ENCODE measurements at places on chromosomes 1 and 21.
A peak's percentile ranks its signal among the peaks of the same experiment; 100 is the strongest.

GRCh38 chr1:52111492-52111891, 30.4 kb upstream of the ZFYVE9 start:
- no peak for DNase-seq

DNA sequence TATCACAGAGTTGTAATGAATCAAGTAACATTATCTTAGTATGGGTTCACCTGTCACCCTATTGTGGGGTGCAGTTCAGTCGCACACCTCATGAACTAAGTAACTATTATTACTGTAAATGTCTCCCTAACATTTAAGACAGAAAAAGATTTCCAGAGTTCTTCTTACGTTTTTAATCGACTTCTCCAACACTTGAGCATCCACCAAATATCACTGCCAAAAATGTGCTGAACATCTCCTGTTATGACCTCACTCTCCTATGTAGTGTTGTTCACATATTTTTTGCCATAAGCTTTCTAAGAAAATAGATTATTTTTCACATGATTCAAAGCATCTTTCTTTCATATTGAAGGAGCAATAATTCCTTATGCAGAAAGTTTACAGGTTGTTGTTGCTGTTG, 1.3 kb downstream of the TTLL7 start:
- no peak for DNase-seq

- DNase-seq: no peak
These were observed 141.8 kb downstream of the DISC1 start for GRCh38 chr1:231768416-231768815.

- no peak for DNase-seq
These were observed 1.3 kb downstream of the CRYZ start for GRCh38 chr1:74731399-74732052.

- DNase-seq: no peak
These were observed 14.1 kb upstream of the VWA5B1 start for GRCh38 chr1:20276485-20277159.

- DNase-seq: no peak
These were observed 11.9 kb downstream of the RCSD1 start for GRCh38 chr1:167641786-167642500.

- DNase-seq: no peak
These were observed 70.6 kb upstream of the PAXBP1 start for GRCh38 chr21:32842146-32842545.

- no peak for DNase-seq
These were observed 9.2 kb downstream of the CAP1 start for GRCh38 chr1:40049725-40050124.

GRCh38 chr1:224435318-224435763, 744 bp upstream of the WDR26 start:
- DNase-seq: peak; percentile 51

- DNase-seq: no peak
These were observed 171.8 kb downstream of the TOMM20 start for GRCh38 chr1:234956821-234957329.

DNA sequence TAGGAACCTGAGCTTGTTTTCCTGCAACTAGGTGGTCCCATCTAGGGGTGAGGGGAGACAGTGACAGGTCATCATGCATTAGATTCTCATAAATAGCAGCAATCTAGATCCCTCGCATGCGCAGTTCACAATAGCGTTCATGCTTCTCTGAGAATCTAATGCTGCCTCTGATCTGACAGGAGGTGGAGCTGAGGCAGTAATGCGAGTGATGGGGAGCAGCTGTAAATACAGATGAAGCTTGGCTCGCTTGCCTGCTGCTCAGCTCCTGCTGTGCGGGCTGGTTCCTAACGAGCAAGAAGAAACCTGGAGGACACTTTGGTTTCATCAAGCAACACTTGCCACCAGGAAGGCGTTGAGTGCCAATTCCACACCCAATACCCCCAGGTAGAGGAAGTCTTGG, 95.1 kb upstream of the OLIG2 start:
- DNase-seq: no peak

DNA sequence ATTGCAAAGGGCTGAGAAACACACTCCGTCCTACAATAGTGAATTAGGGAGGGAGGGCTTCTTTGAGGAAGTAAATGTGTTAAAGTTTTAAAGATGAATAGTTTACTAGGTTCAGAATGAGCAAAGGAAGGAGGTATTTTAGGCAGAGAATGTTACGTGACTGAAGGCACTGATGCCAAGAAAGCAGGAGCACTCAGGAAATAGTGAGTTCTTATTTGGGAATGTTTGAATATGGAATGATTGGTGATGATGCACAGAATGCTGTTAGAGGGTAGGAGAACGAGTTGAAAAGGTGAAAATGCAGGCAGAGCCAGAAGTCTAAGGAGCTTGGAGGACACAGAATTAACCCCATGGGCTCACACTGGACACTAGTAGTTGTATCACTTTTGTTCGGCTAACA, 108.0 kb downstream of the NRIP1 start:
- DNase-seq: peak; percentile 46

DNA sequence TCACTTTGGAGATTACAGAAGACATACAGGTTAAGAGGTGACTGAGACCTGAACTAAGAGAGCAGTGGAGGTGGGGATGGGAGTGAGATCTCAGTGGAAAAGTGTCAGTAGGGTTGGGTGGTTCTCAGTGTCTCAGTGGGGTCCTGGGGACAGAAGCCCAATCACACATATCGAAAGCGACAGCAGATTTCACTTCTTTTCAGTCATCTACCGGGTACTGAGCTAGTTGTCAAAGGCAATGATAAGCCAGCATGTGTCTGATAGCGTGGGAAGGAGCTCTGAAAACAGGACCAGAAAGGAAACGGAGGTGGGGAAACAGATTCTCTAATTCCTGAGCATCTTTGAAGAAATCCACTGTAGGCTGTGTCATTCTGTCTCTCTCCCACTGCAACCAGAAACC, 59.5 kb downstream of the RHOU start:
- DNase-seq: no peak

GRCh38 chr1:163697137-163697536, 375.4 kb downstream of the NUF2 start:
- no peak for DNase-seq

GRCh38 chr1:193916452-193916851, 730.0 kb upstream of the B3GALT2 start:
- no peak for DNase-seq

GRCh38 chr1:111709986-111710385, 29.2 kb downstream of the INKA2 start:
- DNase-seq: no peak

- DNase-seq: no peak
These were observed 8.5 kb upstream of the B4GALT3 start for GRCh38 chr1:161185732-161186311.

- DNase-seq: no peak
These were observed 15.3 kb downstream of the URB2 start for GRCh38 chr1:229641306-229641705.

DNA sequence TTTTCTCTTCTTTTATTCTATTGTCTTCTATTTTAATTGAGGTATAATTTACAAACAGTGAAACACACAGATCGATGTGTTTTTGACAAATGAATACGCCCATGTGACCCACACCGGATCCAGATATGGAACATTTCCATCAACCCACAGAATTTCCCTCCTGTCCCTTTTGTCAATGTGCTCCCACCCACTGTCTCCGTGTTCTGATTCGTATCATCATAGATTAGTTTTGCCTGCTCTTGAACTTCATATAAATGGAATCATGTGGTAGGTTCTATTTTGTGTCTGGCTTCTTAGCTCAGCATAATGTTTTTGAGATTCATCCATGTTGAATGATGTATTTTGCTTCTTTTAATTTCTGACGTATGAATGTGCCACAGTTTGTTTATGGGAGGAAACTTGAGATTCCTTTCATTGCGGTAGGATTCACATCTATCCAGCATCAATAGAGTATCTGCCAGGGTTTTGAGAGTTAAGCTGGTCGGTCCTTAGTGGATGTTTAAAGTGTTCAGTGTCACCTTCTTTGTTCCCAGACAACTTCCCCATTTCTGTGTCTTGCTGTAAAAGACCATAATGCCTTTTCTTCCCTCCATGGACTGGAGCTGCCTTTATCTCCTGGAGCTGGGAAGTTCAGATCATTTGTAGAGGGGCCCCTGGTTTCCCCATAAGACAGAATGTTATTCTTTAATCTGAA, 14.7 kb downstream of the NAV1 start:
- DNase-seq: no peak

DNA sequence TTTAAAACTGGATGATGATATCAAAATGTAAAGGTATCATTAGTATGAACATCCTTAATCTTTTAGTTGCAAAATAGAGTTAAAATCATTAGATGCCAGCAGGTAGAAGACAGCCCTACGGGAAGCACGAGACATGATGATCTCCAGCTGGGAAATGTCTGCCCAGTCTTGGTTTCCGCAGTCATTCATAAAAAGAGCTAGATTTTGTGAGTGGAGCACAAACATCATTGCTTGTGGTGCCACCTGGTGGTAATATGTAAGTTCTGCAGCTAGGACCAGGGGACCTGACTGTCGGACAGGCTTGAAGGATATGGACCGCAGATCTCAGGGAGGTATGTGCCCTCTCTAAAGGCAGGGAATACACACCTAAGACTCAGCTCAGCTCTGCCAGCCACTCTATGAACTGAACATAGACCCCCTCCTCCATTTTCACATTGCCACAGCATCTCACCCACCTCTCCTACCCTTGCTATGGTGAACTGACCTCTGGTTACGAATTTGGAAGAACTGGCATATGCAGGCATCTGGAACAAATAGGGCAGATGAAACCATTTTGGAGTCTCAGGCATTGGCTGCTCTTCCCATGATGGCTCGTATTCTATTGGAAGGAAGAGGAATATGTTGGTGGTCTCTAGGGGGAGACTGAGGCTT, 9.2 kb downstream of the FCMR start:
- no peak for DNase-seq

- DNase-seq: no peak
These were observed 48.6 kb downstream of the CEP350 start for GRCh38 chr1:180003026-180003695.

GRCh38 chr1:32786856-32787255, 30.3 kb downstream of the YARS1 start:
- no peak for DNase-seq

GRCh38 chr21:40829308-40829707, 17.6 kb downstream of the DSCAM start:
- DNase-seq: no peak

- no peak for DNase-seq
These were observed 60.9 kb upstream of the LAX1 start for GRCh38 chr1:203704120-203704519.

GRCh38 chr21:42311816-42312625, 3.2 kb downstream of the TFF3 start:
- no peak for DNase-seq

- peak; percentile 63 for DNase-seq
These were observed 191.4 kb downstream of the KCNK2 start for GRCh38 chr1:215273838-215274516.

GRCh38 chr1:3795453-3796214, 664 bp downstream of the LRRC47 start:
- DNase-seq: no peak

- DNase-seq: peak; percentile 26
These were observed 201.0 kb downstream of the HS2ST1 start for GRCh38 chr1:87115317-87115890.

DNA sequence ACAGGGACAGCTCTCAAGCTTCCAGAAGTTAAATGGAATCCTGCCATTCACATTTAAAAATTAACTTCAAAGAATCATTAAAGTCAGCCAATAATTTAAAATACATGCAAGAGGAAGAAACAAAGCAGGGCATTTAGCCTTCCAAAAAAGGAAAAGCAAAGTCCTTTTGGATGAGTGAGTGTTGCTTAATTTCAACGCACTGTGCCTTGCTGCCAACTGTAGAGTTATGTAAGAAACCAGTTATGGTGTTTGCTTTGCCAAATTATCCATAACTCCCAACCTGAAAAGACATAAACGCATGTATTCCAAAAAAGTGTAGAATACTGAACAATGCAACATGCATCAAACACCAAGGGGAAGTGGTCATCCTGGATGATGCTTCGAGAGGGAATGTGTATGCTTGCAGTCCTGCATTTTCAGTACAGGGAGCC, 16.1 kb upstream of the KCNE1 start:
- no peak for DNase-seq

GRCh38 chr1:46489638-46490405, at the start of gene DMBX1:
DMBX1 (plus strand) TSS chr1:46489836; CDS start chr1:46507011, 17,175 bp downstream.
- DNase-seq: no peak

GRCh38 chr1:57003398-57004139, 37.8 kb upstream of the C8B start:
- DNase-seq: no peak

DNA sequence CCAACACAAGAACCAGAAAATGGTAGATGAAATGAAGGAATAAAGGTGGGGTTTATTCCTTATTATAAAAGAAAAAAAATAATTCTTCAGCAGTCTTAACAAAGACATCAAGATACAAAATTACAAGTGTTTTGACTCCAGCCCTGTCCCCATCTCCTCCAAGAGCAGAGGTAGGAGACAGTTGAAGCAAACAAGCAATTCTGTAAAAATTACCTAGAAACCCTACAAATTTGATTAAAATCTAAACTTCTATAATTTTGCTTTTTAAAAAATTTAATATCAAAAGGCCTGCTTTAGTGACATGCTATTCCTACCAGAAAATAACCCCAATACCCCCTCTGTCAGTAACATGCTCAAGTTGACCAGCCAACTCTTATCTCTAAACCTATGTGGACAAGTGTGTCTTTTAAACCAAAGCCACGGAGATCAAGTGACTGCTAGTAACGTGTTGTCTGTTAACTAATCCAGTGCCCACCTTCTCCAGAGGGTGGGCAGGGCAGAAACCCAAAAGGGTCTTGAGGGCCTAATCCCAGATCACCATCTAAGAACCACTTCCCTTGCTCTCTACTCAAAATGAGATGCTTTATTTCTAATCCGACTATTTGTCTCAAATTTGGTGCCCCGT, 8.4 kb downstream of the GLUL start:
- DNase-seq: no peak

DNA sequence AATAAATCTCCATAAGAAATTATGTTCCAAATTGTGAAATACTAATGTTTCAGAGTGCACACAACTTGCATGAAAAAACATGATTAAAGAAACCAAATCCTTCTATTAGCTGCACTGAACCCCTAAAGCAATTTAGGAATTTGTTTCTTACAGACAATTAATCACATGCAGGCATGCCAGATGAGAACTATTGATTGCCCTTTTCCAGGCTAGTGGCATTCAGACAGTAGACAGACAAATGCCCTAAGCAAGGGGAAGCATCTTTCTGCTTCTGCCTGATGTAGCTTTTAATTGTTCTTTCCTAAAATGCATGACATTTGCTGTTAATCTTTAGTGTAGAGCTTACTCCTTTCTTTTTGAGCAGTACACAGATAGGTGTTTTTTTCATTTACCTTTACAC, 229.5 kb downstream of the DPYD start:
- DNase-seq: no peak

DNA sequence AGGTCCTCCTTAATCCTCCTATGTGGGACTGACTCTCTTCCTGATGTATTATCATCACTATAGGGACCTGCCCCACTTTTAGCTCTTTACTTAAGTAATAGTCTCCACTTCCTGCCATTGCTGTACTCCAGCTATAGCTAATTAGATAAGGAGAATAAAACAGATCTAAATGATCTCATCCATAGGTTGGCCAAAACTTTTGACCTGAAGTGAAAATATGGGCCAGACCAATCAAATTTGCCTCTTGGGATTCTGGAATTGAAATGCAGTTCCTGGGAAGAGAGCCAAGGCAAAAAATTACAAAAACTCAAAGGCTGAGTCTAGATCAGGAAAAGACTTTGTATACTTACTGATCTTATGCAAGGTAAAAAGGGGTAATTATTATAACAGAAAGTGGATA, 36.1 kb upstream of the PDE4B start:
- DNase-seq: no peak

- no peak for DNase-seq
These were observed 31.7 kb upstream of the MAN1A2 start for GRCh38 chr1:117335376-117336086.

Measured in BJ (cell line).